ENCODE measurements at places on chromosomes 11 and 22. TPM values are rescaled to one million over a fixed set of nuclear protein-coding genes. Genes with fewer than 3 reads are reported as not detected.

DNA sequence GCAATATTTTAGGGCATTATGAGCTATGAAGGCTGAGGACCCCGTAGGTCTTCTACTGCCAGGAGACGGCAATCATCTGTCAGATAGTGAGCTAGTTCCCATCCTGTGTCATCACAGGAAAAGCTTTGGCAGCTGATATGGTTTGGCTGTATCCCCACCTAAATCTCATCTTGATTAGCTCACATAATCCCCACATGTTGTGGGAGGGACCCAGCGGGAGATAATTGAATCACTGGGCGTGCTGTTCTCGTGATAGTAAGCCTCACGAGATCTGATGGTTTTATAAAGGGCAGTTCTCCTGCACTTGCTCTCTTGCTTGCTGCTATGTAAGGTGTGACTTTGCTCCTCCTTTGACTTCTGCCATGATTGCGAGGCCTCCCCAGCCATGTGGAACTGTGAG is 18.1 kb downstream of the CSRP3 start:
- DNase-seq = no peak

GRCh38 chr22:29346659-29347058 is 31.2 kb upstream of the RASL10A start:
- no peak for DNase-seq

DNA sequence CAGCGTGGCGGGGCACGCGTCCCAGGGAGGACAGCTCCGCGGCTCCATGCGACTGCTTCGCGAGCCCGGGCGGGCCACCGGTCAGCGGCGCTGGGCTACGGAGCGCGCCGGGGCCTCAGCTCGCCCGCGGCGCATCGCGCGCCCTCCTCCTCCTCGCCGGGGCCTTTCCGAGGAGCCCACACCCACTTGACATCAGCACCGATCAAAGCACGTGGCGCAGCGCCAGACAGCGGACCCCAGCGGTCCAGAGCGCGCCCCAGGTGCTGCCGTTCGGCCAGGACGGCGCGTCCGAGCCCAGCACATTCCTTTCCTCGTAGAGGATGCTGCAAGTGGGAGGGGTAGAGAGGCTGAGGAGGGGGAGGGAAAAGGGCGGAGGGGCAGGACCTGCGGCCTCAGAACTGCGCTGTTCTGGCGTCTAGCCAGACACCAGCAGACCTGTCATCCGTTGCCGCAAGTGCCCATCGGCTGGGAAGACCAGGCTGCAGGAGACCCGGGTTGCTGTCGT is 88.6 kb downstream of the PLEKHA7 start:
- DNase-seq = peak; percentile 56

DNA sequence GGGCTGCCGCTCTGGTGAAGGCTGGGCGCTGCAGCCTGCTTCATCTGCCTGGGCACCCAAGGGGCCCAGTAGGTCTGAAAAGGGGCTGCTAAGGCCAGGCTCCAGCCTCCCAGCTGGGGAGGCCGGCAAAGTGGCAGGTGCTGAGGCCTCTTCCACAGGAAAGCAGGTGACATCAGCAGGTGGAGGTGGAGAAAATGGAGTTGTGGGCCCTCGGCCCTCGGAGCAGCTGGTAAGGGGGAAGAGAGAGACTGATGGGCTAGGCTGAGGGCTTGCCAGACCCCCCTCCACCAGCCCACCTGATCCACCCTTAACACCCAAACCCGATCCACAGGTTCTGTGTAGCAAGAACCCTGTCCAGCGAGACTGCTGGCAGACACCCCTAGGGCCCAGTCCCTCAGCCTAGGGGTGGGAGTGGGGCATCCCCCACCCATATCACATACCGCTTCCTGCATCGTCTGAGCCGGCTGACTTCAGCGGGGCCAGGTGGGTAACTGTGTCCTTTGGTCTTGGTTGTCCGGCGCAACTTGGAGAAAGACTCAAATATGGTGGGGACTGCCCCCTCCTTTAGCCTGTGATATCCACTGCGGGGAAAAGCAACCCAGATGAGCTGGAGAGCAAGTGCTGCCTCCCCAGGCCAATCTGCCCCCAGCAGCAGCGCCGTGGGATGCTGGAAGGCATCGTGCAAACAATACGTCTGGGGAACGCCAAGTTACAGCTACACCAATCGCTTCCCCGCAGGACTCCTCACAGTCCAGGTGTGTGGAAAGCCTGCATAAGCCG is 1.5 kb downstream of the THAP7 start:
- no peak for DNase-seq

Gene OR5L2
- total RNA-seq = 0.72 TPM

- DNase-seq = no peak
Measured at GRCh38 chr11:114441921-114442320, 2.7 kb downstream of the REXO2 start.

Gene ARL2
- 60.2 TPM for total RNA-seq

GRCh38 chr11:129614256-129614944 is 201.2 kb upstream of the TMEM45B start:
- no peak for DNase-seq

- no peak for DNase-seq
Measured at GRCh38 chr11:129937592-129938238, 42.3 kb upstream of the NFRKB start.

Data from umbilical cord (tissue), 2 donors.